ENCODE measurements at places on chromosomes 11 and 22.

DNA sequence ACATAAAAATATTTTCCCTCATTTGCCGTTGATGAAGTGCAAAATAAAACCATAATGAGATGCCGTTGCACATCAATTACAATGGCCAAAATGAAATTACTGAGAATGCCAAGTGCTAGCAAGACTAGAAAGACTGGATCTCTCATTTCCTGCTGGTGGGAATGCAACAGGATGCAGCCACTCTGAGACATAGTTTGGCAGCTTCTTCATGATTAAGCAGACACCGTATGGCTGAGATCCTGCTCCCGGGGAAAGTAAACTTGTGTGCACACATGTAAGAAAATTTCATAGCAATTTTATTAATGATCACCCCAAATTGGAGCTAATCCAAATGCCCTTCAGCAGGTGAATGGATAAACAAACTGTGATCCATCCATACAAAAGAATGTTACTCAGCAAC, 1013.2 kb downstream of the TBC1D22A start:
- no peak for DNase-seq

- no peak for DNase-seq
Observed at GRCh38 chr11:31601635-31602282, 92.2 kb downstream of the ELP4 start.

GRCh38 chr11:70381872-70382861, 16.2 kb upstream of the CTTN start:
- no peak for DNase-seq

DNA sequence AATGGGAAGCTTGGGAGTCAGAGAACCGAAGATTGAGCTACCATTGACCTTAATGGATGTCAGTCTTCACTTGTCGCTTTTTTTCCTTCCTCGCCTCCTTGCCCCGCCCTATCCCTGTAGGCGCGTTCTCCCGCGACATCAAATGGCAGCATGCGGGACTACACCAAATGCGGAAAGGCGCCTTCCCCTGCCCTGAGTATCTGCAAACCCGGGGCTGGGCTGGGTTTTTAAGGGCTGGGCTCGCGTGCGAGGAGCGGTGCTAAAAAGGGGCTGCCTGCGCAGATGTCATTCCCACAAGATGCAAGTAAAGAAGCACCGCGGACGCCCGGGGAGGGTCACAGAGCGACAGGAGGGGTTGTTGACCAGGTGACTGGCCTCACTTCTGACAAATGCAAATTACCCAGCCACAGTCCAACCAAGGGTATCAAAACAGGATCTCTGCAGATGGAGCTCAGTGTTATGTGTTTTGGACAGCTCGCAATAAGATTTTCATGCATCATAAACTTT, 4.7 kb upstream of the FAM111B start:
- DNase-seq: no peak

GRCh38 chr11:122743949-122744348, 88.4 kb downstream of the UBASH3B start:
- DNase-seq: no peak

- no peak for DNase-seq
Observed at GRCh38 chr22:37517826-37518450, 1.3 kb downstream of the CARD10 start.

- DNase-seq: no peak
Observed at GRCh38 chr22:36940676-36941075, 27.2 kb downstream of the CSF2RB start.

DNA sequence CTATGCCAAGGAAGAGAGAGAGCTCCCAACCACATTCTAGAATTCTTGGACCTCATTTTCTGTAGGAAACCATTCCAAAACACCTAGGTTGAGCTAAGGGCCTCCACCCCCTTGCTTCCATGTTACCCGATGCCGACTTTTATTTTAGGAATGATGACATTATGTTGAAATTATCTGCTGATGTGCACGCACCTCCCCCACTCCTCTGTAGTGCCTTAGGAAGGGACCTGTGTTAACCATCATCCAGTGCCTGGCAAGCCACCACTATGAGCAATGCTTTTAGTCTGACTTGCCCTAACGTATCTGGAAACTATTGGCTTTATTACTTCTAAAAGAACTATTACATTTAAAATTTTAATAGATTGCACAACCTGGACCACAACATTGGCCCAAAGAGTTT, 42.1 kb downstream of the NCAPD3 start:
- no peak for DNase-seq

GRCh38 chr22:32932176-32932575, 126.0 kb downstream of the SYN3 start:
- DNase-seq: no peak
